ENCODE measurements at places on chromosomes 16 and 17.

- DNase-seq: no peak
Measured at GRCh38 chr16:47304563-47304962, 156.3 kb downstream of the ITFG1 start.

DNA sequence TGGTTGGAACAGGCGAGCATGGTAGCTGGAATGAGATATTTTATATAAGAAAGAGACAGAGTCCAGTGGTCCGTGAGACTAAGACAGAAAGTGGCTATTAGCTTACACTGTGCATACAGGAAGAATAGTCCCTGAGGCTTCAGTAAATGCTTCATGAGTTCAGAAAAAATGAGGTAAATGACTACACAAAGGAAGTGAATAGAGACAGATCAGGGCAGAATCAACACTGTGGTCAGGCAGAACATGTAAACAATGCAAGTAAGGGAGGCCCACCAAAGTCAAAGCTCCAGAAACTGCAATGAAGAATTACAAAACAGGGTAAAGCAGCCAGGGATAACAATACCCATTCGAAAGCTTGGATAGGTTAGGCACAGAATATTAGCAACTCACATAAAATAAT is 4.8 kb downstream of the ABCA10 start:
- no peak for DNase-seq

GRCh38 chr16:66462912-66463311 is 35.8 kb downstream of the BEAN1 start:
- DNase-seq: no peak

DNA sequence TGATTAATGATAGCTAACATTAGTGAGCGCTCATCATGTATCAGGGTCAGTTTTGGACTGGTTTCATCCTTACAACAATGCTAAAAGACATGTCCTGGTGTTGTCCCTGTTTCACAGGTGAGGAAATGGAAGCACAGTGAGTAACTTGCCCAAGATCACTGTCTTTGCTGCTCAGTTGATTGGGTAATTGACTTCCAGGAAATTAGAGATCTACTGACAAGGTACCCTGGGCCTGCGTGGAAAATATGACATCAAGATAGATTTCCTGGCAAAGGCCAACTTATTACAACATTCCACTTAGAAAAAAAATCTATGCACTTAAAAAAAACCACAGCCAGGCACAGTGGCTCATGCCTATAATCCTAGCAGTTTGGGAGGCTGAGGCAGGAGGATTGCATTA is 96.3 kb downstream of the CYLD start:
- peak; percentile 12 for DNase-seq

GRCh38 chr17:64051153-64051552 is 30.7 kb upstream of the ICAM2 start:
- no peak for DNase-seq

DNA sequence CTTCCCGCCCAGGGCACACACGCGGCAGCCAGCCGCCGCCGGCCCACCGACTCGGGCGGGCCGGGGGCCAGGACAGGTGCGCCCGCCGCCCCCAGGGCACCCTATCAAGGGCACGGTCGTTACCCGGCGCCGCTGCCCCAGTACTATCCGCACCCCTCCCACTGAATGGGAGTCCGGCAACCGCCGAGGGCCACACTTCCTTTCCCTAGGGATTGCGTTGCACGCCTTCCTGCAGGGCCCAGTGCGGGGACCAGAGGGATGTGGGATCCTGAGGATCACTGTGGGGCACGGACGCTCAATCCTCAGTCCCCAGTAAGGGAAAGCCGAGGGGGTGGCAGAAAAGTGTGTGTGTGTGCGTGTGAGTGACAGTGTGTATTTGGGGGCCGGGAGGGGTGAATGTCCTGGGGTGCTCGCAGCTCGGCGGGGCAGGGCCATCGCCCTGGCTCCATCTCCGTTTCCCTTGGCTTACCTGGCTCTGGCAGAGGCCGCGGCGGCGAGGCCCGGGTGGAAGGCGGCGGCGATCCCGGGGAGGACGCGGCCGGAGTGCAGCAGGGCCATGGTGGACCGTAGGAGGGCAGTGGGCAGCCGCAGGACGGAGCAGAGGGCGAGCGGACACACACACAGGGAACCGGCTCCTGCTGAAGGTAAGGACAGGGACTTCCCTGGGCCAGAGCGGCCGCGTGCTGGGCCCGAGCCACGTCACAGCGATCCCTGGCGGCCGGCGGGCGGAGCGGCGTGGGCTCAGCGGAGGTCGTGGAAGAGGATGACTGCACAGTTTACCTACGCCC is at the start of gene GOT2:
GOT2 (minus strand) TSS at position 646 of the 788 bp plus-strand sequence; CDS start at position 558, 88 bp downstream.
- peak; percentile 93 for DNase-seq

- no peak for DNase-seq
Measured at GRCh38 chr17:41537614-41537954, 9.5 kb upstream of the KRT19 start.

DNA sequence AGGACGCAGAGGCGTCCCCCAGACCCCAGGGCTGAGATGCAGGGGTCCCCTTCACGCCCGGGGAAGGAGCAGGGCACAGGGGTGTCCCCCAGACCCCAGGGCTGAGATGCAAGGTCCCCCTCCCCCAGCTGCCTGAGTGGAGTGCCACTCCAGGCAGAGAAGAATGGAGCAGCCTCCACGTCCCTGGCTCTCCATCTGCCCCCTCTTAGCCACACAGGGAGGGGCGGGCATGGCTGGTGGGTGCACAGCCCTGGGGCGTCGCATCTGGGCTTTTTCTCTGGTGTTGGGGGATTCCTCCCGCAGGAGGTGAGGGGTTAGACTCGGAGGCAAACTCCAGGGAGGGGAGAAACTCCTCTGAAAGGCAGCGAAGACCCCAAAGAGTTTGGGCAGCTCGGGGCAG is 17.5 kb downstream of the CIBAR2 start:
- no peak for DNase-seq

- DNase-seq: no peak
Measured at GRCh38 chr17:59420901-59421300, 89.4 kb downstream of the YPEL2 start.

DNA sequence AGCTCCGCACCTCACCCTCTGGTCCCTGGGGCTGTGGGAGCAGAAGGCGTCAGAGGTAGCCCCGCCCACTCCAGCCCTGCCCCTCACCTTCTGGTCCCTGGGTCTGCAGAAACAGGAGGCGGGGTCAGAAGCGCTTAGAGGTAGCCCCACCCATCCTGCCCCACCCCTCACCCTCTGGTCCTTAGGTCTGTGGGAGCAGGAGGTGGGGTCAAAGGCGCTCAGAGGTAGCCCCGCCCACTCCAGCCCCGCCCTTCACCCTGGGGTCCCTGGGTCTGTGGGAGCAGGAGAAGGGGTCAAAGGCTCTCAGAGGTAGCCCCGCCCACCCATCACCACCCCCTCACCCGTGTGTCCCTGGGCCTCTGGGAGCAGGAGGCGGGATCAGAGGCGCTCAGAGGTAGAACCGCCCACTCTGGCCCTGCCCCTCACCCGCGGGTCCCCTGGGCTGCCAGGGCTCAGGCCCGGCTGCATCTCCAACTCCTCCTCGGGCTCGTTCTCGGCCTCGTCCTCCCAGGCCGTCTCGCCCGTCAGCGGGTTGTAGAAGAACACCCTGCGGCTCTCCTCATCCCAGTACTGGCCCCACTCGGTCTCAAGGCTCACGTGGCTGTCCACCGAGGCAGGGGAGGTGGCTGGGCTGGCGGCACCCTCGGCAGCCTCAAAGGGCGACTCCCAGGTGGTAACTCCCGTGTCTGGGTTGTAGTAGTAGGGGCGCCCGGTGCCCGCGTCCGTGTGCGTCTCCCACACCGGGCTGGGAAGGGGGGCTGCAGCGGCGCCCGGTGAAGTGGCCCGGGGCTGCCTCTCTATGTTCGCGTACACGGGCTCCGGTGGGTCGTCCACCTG is 27.2 kb downstream of the ARHGAP27 start:
- no peak for DNase-seq

- DNase-seq: no peak
Measured at GRCh38 chr17:77831474-77832179, 126.9 kb upstream of the TNRC6C start.

GRCh38 chr16:66275775-66276428 is 90.6 kb upstream of the CDH5 start:
- peak; percentile 65 for DNase-seq

DNA sequence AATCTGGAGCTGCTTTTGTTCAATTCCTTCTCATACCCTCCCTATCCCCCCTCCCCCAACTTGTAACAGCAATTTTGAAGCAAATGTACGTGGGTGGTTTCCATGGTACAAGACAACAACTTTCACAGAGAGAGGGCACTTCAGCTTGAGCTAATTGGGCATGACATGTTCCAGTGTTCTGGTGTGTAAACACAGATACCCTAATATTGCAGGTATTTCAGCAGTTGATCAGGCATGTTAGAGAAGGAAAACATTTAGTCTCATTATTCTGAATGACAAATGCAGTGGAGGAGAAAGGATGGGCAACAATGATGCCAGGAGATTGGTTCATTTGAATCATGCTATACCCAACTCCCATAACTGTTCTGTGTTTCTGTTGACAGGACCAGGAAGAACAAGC is 137.5 kb downstream of the TRIM37 start:
- DNase-seq: no peak

DNA sequence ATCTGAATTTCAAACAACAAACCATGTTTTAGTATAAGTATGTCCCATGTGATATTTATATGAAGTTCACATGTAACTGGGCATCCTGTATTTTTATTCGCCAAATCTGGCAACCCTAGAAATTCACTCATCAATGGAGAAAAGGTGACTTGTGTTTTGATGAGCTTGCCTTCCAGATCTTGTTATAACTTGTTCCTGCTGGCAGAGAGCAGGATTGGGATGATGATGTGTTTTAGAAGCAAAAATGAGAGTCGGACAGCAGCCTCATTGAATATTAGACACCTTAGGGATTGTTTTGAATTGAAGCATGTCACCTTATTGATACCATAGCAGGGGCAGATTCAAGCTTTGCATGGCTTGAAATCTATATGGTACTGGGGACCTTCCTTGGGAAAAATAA is 85.4 kb upstream of the MED13 start:
- no peak for DNase-seq

Data from KBM-7 (cell line).